AG09309 (cell line): ENCODE measurements at places on chromosomes 2 and 18.

DNA sequence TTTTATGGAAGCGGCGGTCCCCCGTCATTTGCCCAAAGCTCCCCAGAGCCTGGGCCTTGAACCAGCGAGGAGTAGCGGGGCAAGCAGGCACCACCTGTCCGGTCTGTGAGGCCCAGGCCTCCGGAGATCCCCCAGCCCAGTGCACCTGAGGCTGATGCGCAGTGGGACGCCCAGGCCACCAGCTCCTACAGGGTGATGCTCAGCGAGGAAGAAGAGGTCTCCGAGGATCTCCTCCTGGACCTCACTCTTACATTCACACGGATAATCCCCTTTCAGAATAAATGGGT, 220.2 kb downstream of the NDUFA10 start:
- no peak for DNase-seq

GRCh38 chr2:105753380-105753779, 8.7 kb downstream of the NCK2 start:
- no peak for DNase-seq

GRCh38 chr2:229220254-229220653, 50.8 kb downstream of the PID1 start:
- no peak for DNase-seq

GRCh38 chr2:45567974-45568789, 42.9 kb downstream of the SRBD1 start:
- DNase-seq, result no peak

DNA sequence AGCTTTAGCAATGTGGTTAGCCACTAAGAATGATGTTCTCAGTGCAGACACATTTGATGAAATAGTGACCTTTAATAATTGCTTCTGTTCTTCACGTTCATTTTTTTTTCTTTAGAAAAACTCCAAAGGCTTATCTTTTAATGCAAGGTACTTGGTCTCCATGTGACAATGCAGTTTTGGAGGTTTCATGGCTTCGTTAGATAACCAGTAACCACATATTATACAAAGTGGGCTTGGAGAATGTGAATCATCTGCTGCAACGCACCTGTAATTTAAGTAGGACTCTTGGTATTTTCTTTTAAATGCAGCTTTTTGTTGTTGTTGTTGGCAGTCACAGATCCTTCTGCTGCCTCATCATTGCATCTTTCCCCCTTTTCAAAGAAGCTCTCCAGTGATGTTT, 1606.3 kb downstream of the SUCLG1 start:
- DNase-seq, result no peak

- DNase-seq, result peak; percentile 13
Observed at GRCh38 chr2:18117592-18117991, 239.1 kb downstream of the KCNS3 start.

- no peak for DNase-seq
Observed at GRCh38 chr2:128425216-128425615, 106.5 kb upstream of the HS6ST1 start.

- DNase-seq, result no peak
Observed at GRCh38 chr18:72342933-72343332, 201.2 kb downstream of the CBLN2 start.

GRCh38 chr2:106596844-106597243, 109.7 kb downstream of the CD8B2 start:
- DNase-seq, result no peak

GRCh38 chr2:71410696-71411095, 42.7 kb upstream of the DYSF start:
- no peak for DNase-seq

GRCh38 chr2:199460846-199461710, 3.3 kb upstream of the SATB2 start:
- DNase-seq, result no peak

DNA sequence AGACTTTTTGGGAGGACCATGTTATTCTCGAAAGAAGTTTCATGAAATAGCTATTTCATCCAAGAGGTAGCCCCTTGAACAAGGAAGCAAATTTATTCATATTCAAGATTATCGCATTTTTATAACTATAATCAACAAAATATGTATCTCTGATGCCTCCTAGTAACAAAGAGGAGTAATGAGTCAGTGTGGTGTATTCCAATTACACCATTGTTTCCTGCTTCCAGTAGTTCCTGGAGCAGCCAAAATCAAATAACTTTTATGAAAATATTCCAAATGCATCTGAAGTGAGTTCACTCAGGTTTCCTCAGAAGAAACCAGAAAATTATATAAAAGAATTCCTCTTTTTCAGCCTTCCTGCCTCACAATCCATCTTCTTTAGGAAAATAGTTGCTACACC, 43.0 kb downstream of the ANKRD36B start:
- DNase-seq, result no peak

- no peak for DNase-seq
Observed at GRCh38 chr2:227772197-227772661, 26.5 kb downstream of the SCYGR8 start.

DNA sequence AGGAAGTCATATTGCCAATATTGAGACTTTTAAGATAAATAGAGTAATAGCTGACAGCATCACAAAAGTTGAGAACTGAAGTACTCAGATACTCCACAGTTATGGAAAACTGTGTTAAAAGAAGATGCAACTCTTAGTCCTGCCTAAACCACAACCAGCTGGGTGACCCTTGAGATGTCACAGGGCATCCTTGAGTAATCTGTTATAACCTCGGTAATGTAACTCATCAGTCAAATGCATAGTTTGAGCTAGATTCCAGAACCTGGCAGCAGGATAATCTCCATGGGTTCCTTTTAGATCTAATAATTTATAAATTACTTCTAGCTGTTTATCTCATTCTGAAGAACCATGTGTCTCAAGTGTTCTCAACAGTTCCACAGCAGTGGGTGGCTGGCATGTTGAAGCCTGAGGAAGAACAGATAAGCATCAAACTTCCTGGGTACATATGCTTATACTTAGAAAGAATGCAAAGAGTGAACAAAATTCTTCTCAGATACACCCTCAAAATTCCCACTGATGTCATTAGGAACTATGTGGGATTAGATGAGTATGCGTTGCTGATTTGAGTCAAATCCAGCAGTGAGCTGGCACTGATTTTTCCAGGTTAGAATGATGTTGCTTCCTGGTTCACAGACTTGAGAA, 304.1 kb upstream of the ERBB4 start:
- DNase-seq, result peak; percentile 69

GRCh38 chr2:10466801-10467200, 18.7 kb upstream of the ODC1 start:
- no peak for DNase-seq

- no peak for DNase-seq
Observed at GRCh38 chr2:88638123-88638650, 10.9 kb upstream of the EIF2AK3 start.

GRCh38 chr2:72945450-72946019, 28.2 kb downstream of the EMX1 start:
- no peak for DNase-seq

- no peak for DNase-seq
Observed at GRCh38 chr2:43127208-43127940, 99.0 kb downstream of the ZFP36L2 start.

GRCh38 chr2:236963631-236964182, 122.0 kb upstream of the COPS8 start:
- DNase-seq, result no peak
